Hematopoietic multipotent progenitor cell (in vitro differentiated cells): ENCODE measurements at places on chromosomes 2 and 18.

- no peak for DNase-seq
Observed at GRCh38 chr2:12603781-12604295, 112.9 kb upstream of the TRIB2 start.

GRCh38 chr2:235034265-235035118 lies 82.7 kb downstream of the SH3BP4 start:
- DNase-seq, result no peak

DNA sequence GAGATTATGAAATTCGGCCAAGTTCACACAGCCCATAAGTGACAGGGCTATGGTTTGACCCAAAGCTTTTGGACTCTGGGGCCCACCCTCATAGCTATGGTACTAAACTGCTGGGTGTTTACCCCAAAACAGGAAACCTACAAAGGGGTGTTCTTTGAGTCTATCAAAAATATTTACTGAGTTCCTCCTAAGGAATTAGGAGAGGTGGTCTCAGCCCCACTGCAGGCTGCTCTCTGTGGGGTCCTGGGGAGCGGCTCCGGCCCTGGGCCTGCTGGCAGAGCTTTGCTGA lies 45.5 kb downstream of the SDC1 start:
- no peak for DNase-seq

DNA sequence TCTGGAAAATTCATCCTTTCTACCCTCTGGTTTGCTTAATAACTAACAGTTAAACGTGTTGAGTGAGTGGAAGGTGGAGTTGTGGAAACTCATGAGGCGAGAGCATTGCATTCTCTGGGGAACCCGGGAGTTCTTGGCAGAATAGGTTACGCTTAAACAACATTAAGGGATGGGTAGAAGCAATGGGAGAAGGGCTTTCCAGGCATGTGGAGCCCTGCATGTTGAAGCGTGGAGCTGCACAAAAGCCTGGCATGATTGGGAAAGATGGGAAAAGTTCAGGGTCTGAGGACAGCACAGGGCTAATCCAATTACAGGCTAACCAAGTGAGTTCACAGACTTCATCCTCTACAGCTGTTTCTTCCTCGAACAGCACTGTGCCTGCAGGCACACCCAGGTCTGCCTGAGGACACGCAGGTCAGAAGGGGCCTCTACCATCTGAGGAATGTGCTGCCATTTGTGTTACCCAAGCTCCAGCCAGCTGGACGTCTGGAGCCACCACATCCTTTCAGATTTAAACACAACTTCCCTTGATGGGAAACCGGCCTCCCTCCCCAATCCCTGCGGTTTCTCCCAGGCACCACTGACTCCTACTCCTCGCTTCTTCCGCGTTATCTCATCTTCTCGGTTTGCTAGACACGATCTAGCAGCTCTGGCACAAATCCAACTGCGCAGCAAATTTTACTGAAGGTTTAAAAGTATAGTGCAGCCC lies 164.2 kb downstream of the ANTXR1 start:
- peak; percentile 71 for DNase-seq

GRCh38 chr2:144348846-144349245 lies 171.1 kb downstream of the ZEB2 start:
- DNase-seq, result no peak

DNA sequence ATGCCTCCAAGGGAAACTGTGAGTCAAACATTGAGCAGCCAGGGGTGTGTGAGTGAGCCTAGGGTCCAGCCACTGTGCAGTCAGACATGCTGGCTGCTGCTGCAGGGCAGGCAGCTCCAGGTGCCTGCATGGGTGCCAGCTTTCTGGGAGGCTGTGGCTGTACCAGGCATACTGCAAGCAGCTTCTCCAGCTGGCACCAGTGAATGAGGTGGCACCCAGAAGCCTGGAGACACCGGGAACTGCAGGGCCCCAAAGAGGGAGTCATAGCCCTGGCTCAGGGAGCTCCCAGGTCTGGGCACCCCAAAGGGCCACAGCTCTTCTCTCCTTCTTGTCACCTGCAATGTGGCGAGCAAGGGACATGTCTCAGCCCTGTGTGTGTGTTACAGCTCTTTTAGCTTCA lies 283.2 kb downstream of the RPRM start:
- DNase-seq, result no peak

- DNase-seq, result no peak
Observed at GRCh38 chr2:48753228-48753627, 2.3 kb downstream of the LHCGR start.

GRCh38 chr2:152428800-152429582 lies 94.0 kb downstream of the FMNL2 start:
- no peak for DNase-seq

DNA sequence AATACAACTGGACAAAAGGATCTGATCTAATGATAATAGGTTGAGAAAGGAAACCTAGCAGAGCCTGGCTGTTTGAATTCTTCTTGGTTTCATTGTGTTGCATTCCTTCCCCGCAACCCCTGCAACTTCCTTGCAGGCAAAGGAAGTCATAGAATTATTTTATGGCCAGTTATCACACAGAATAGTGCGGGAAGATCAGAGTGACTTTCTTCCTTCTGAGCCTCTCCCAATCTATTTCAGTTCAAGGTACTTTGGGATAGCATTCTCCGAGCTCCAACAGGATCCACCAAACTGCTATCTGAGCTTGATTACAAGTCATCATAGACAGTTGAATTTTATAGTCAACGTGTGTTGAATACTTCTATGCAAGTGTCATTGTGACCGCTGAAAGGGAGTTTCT lies 441.1 kb downstream of the DCC start:
- DNase-seq, result no peak

GRCh38 chr2:96934182-96934495 lies 52.2 kb downstream of the FAM178B start:
- no peak for DNase-seq
